ENCODE measurements at places on chromosomes 13 and 19.

DNA sequence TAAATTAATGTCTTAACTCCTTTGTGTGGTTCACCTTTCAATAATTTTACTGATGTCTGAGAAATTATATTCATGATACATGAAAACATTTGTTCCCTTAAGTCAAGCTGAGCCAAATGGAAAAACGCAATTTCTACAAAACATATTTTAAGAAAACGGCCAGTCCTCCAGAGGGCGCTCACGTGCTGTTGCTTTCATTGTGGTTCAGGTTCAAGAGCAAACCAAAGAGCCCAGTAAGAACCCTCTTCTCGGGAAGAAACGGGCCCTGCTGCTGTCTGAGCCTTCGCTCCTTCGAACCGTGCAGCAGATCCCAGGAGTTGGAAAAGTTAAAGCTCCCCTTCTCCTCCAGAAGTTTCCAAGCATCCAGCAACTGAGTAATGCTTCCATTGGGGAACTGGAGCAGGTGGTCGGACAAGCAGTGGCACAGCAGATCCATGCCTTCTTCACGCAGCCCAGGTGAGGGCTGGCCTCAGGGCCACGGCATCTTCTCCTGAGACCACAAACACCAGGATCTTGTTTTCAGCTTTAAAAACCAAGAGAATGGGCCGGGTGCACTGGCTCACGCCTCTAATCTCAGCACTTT lies 4.3 kb downstream of the FAAP24 start:
- peak; percentile 55 for DNase-seq

GRCh38 chr13:100503622-100504021 lies 85.0 kb downstream of the GGACT start:
- no peak for DNase-seq

- DNase-seq = no peak
Measured at GRCh38 chr19:43760941-43761340, 6.2 kb upstream of the SMG9 start.

GRCh38 chr13:35747594-35747993 lies 271.1 kb upstream of the MAB21L1 start:
- no peak for DNase-seq

DNA sequence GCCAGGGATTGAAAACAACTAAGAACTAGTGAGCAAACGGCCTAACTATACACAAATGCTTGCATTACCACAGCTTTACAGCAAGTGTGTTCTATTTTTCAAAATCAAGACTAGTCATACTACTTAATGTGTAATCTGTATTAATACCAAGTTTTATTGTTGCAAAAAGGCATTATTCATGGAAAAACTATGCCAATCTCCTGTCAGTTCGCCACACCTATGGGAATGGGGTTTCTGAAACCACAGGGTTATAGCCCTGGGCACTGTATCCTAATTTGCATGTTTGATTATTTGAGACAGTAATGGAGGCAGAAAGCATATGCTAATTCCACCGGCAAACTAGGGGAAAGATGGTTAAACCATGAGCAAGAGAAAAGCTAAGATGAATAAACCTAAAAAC lies 14.3 kb downstream of the GAS6 start:
- no peak for DNase-seq

DNA sequence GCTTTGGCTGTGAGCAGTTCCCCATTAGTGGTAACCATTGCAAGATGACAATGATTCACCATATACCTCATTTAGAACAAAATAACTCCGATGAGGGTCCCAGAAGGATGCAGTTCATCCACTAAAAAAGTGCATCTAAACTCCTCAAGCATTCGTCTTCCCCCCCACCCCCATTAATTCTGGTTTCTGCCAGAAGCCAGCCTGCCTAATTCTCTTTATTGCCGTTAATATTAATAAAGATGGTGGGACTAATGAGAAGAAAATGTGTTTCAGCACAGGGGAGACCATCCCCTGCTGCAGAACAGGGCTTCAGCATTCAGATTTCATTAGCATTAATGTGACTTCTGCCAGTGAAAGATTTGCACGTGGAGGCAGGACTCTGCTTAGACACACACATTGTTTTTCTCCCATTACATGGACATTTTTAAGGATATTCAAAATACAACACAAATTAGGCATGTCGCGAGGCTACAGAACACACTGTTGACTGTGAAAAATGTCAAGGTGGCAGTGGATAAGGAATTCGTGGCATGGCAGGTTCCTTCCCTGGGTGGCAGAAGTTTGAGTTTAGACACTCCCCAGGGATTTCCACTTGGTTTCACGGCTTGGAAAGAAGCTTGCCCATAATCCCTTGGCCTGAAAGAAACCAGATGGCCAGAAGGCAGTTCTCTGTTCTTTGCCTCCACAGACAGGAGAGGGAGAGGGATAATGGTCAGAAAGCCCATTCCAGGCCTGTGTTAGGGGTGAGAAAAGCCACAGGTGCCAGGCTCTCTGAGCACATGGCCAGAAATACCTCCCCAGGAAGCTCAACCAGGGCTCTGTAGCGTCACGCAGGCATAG lies 236.5 kb downstream of the FOXO1 start:
- DNase-seq = no peak

- no peak for DNase-seq
Measured at GRCh38 chr13:100842136-100842535, 167.5 kb upstream of the TMTC4 start.

GRCh38 chr13:91356919-91357612 lies 9.6 kb downstream of the MIR17HG start:
- DNase-seq = no peak

- no peak for DNase-seq
Measured at GRCh38 chr19:39709026-39709872, 5.0 kb downstream of the LGALS14 start.

DNA sequence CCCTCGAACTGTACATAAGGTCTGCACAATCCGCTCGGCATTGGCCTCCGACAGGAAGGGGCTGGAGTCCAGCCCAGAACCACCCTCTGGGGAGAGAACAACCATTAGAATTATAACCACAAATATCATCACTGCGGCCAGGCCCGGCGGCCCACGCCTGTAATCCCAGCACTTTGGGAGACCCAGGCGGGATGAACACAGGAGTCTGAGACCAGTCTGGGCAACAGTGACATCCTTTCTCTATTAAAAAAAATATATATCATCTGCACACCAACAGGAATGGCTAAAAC lies 11.4 kb downstream of the COQ8B start:
- no peak for DNase-seq

DNA sequence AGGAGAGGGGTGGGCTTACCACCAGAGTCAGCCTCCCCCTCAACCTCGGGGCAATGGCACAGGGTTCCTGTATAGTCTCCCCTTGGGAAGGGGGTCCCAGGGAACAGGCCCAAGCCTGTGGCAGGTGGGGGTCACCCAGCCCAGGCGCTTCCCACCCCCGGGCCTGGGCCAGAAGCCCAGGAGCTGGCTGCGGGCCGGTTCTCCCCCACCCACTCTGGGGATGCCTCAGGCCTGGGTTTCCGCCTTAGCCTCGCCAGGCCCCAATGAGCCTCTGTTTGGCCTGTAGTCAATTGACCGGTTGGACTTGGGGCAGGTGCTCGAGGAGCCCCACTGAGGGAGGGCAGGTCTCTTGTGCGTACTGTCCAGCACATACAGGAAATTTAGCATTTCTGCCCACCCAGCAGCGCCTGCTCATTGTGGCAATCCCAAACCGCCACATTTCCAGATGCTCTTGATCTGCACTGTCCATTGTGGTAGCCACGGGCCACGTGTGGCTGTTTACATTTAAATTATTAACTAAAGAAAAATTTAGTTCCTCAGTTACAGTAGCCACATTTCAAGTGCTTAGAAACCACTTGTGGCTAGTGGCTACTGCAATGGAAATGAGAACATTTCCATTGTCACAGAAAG lies 9.9 kb downstream of the LYL1 start:
- DNase-seq = no peak

- DNase-seq = no peak
Measured at GRCh38 chr19:11288349-11288748, 7.6 kb upstream of the TSPAN16 start.

GRCh38 chr13:104759069-104759468 lies 1692.9 kb upstream of the SLC10A2 start:
- no peak for DNase-seq

DNA sequence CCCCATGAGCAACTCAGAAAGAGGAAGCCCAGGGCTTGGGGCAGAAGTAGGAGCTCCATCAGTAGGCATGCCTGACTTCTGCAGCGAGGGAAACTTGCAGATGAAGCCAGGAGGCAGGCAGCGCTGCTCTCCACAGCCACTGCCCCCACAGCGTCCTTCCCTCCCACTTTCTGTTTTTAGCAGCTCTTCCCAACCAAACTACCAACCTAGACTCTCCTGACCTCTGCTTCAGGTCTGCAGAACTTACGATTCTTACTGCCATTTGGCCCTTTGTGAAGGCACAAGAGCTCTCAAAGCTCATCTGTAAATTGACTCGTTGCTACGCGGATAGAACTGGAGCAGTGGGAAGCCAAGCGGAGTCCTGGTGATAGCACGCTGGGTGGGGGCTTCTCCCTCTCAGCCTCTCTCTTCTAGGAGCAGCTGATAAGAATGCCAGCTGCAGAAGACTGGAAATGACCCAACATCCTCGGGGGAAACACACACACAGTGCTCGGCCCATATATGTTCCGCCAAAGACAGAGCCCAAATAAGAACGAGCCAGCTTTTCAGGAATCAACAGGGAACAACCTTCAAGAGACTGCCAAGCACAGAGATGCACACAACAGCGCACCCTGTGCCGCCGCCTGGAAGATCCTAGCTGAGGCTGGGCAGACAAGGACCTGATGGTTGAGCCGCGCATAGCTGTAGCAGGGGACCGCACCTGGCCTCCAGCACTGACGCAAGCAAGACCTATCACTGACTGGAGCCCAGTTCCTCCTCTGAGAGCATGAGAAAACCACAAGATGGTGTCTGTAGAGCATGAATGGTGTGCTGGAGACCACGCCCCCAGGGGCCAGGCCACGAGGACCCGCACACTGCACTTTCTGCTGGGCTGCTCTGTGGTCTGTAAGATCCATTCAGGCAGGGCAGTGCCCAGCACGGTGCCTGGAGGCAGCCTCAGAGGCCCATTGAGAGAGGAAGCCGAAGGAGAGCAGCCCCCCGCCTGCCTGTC lies 15.9 kb upstream of the SLC35E1 start:
- peak; percentile 27 for DNase-seq

GRCh38 chr19:34678421-34678820 lies 943 bp downstream of the ZNF302 start:
- DNase-seq = no peak

- DNase-seq = no peak
Measured at GRCh38 chr19:42424712-42425131, 2.5 kb downstream of the LIPE start.

- no peak for DNase-seq
Measured at GRCh38 chr13:105982219-105982930, 553.1 kb downstream of the EFNB2 start.

DNA sequence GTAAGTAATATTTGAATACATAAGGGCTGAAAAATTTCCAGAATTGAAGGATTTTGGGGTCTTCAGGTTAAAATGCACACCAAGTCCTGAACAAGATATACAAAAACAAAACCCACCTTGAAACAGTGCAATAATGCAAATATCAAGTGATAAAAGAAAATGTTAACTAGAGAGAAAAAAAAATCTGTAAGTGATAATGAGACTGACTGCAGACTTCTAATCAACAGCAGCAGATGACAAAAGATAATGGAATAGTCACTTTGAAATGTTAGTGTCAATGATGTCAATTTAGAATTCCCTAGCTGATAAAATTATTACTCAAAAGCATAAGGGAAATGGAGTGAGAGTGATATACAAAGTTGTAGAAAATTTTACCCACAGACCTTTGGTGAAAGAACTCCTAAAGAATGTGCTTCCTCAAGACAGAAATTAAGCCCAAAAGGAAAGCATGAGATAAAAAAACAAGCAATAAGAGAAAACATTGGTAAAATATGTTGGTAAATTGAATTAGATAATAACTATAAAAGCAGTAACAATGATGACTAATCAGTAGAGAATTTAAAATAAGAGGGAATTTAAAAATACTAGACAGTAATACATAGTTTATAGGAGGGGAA lies 12.4 kb upstream of the DGKH start:
- DNase-seq = no peak
